ENCODE measurements at places on chromosomes 7 and 10. TPM values are rescaled to one million over a fixed set of nuclear protein-coding genes. Genes with fewer than 3 reads are reported as not detected.

Gene SLC26A3
- total RNA-seq = 2.0 TPM

- no peak for DNase-seq
Measured at GRCh38 chr10:110792476-110793125, 79.1 kb upstream of the PDCD4 start.

DNA sequence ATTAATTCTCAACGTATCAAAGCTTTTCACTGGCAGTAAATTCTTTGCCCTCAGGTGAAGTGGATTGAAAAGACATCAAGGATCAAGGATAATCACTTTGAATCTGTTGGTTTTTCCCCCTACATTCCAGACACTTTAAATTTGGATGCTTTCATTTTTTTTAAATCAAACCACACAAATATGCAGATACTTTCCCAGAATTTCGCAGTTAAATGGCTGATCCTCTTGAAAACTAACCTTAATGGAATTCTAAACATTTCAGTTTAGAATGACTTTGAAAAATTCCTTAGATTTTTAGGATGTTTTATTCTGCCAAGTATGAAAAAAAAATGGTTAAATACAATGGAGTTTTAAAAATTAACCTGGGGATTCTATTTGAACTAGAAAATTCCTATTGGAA lies 325.9 kb downstream of the GFRA1 start:
- DNase-seq = no peak

DNA sequence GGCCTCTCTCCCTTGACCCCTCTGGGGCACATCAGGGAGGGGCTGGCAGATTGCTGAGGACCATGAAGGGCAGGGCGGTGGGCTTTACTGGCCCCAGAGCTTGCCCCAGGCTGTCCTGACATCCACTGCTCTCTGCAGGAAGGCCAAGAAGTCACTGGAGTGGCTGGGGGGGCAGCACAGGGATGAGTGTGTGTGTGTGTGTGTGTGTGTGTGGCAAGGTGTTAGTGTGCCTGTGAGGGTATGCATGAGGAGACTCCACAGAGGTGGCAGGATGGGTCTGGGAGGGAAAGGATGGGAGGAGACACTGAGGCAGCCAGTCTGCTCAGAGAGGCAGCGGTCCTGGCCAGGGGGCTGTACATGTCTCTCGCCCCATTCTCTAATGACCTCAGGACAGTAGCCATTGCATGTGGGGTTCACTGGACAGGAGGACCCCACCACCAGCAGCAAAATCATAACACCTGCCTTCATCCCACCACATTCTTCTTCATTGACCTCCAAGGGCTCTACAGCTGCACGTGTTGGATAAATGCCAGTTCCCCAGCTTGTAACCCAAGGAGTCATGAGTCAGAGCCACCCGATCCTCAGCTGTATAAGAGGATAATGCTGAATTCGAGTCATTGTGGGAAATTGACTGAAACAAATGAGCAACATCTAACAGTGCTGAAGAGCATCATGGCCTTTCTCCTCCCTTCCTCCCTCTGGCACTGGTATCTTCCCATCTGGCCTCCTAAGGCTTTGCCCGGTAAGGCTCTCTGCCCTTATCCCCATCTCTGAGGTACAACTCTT lies 720.5 kb downstream of the GRID1 start:
- no peak for DNase-seq

DNA sequence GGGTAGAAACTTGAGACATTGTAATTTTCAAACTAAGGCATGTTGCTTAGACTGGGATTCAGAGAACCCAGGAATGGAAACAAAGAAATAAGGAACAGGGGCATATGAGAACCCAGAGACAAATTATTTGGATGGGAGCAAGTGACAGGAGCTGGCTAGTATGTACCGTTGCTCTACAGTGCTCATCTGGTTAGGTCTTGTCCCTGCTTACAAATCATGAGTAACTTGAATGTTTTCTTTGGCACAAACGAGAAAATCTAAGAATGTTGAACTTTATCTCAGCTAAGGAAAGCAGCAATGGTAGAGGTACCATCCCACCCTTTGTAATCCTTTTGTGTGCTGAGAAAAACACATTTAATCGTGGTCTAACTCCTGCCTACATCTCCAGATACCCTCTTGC lies 116.0 kb upstream of the IMMP2L start:
- DNase-seq = no peak

- DNase-seq = no peak
Measured at GRCh38 chr10:71683301-71683700, 36.3 kb downstream of the C10orf105 start.

- DNase-seq = no peak
Measured at GRCh38 chr10:91592266-91592975, 40.5 kb downstream of the PPP1R3C start.

DNA sequence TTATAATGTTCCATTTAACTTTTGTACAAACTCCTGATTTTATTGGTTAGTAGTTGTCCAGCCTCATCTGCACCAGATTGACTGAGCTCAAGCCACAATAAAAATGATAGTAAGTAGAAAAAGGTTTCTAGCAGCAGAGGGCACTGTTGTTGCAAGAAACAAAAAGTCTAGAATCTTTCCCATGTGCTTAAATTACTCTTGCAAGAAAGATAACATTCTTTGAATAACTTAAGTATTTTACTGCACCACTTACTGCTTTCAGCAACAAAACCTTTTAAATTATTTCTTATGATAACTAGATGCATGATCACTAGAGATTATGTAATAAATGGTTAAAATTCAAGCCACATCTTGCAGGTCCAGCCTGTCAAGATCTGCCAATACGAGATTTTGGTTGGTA lies 27.0 kb downstream of the LMOD2 start:
- no peak for DNase-seq
